ENCODE measurements at places on chromosomes 6 and 20. TPM values are rescaled to one million over a fixed set of nuclear protein-coding genes. Genes with fewer than 3 reads are reported as not detected.

Gene SENP6
- 53.1 TPM for total RNA-seq

Gene MLN
- total RNA-seq = not detected

Gene MRPL14
- total RNA-seq = 9.6 TPM

Gene RAET1L
- not detected for total RNA-seq

Gene ORC3
- 11.6 TPM for total RNA-seq

Gene NCR2
- total RNA-seq = not detected

Gene TRIM10
- total RNA-seq = not detected

Gene PTK7
- total RNA-seq = 44.2 TPM

Gene FAM184A
- 2.8 TPM for total RNA-seq

Gene VWA7
- total RNA-seq = 2.9 TPM

Gene FBXO30
- total RNA-seq = 5.6 TPM

Gene CYB5R4
- total RNA-seq = 10.1 TPM

Gene SPATA25
- 0.87 TPM for total RNA-seq

Gene PSORS1C2
- not detected for total RNA-seq

Gene LY6G6F
- total RNA-seq = not detected

Gene TXLNB
- total RNA-seq = 0.03 TPM

Gene CASS4
- 1.1 TPM for total RNA-seq

Gene CALHM5
- 0.04 TPM for total RNA-seq

Gene CALHM4
- not detected for total RNA-seq

Gene PHACTR3
- 0.25 TPM for total RNA-seq

Gene MAP1LC3A
- 9.4 TPM for total RNA-seq

Gene ZNF165
- total RNA-seq = 3.5 TPM

Gene CABLES2
- total RNA-seq = 2.3 TPM

Gene NKX2-4
- total RNA-seq = not detected

Gene RIMS1
- total RNA-seq = 3.9 TPM

Gene MEP1A
- 0.35 TPM for total RNA-seq

Gene SLPI
- 7.4 TPM for total RNA-seq

Gene TMEM217
- total RNA-seq = 0.59 TPM

Gene TRERF1
- total RNA-seq = 1.0 TPM

Gene SPAG4
- 65.9 TPM for total RNA-seq

Gene ABHD16B
- not detected for total RNA-seq

Gene BPIFB4
- not detected for total RNA-seq

Gene TMEM170B
- total RNA-seq = 0.85 TPM

Gene JPH2
- total RNA-seq = 0.37 TPM

Gene ATP9A
- 21.2 TPM for total RNA-seq

Gene MDFI
- 0.46 TPM for total RNA-seq

Gene LGSN
- not detected for total RNA-seq

Gene KIF13A
- total RNA-seq = 13.8 TPM

Gene PTCHD4
- 0.06 TPM for total RNA-seq

Gene VSTM2L
- 2.8 TPM for total RNA-seq

Gene BFSP1
- total RNA-seq = 1.5 TPM

Gene GRM1
- total RNA-seq = not detected

Gene TMEM244
- not detected for total RNA-seq

Gene MOCS1
- 8.0 TPM for total RNA-seq

Gene SLC17A4
- 10.5 TPM for total RNA-seq

Gene SIRPB1
- 0.82 TPM for total RNA-seq

Gene ELOVL4
- total RNA-seq = 0.26 TPM

Gene PLCB4
- 2.8 TPM for total RNA-seq

All from pancreas (tissue), 10 donors.